CD4-positive, alpha-beta T cell treated with Interleukin-21 for 1 hour (primary cell): ENCODE measurements at places on chromosomes 6 and 20.
A peak's percentile ranks its signal among the peaks of the same experiment; 100 is the strongest.

- DNase-seq = no peak
Observed at GRCh38 chr6:85126485-85127167, 323.3 kb upstream of the NT5E start.

DNA sequence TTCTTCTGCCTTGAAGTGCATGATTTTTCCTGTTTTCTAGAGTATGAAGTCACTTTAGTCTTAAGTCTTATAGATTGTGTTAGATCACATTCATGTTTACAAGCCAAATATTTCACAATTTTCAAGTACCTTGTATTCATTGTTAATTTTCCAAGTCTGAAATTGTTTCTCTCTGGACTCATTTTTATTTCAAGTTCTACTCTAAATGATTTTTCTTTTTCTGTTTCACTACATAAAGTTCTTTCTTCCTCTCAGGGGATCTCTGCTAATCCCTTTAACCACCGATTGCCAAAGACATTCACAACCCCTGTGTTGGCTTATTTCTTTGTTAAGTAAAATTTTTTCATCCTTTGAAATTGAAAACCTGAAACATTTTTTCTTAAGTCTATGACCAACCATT lies 805.7 kb downstream of the KIF16B start:
- no peak for DNase-seq

DNA sequence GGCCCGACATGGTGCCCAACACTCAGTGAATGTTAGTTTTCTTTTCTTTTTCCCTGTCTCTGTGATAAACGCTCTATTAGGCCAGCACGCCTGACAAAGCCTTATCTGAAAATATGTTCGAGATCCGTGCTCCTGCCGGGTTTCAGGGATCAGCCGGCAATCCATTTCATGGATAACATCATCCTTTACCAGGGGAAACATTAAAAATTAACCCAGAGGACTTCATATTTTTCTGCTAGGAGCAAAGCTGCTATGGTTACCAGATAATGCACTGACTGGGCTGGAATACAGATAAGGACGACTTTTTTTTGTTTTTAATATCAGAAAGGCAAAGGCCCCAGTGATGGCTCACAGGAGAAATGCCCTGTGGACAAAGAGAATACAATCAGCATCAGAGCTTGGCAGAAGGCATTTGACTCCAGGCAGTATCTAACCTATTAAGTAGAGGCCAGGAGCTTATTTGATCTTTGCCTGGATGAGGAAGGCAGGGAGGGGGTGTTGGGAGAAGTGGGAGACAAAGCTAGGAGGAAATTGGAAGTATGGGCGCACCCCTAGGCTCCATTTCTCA lies 482.0 kb upstream of the CHD6 start:
- no peak for DNase-seq

- DNase-seq = no peak
Observed at GRCh38 chr6:146355521-146356100, 188.0 kb upstream of the RAB32 start.

GRCh38 chr20:62697468-62697912 lies 11.1 kb upstream of the NTSR1 start:
- no peak for DNase-seq

- no peak for DNase-seq
Observed at GRCh38 chr20:47816487-47817451, 31.5 kb upstream of the SULF2 start.

GRCh38 chr6:36967301-36967700 lies 12.8 kb downstream of the PI16 start:
- no peak for DNase-seq

- peak; percentile 3 for DNase-seq
Observed at GRCh38 chr6:128478230-128479047, 42.0 kb downstream of the PTPRK start.

DNA sequence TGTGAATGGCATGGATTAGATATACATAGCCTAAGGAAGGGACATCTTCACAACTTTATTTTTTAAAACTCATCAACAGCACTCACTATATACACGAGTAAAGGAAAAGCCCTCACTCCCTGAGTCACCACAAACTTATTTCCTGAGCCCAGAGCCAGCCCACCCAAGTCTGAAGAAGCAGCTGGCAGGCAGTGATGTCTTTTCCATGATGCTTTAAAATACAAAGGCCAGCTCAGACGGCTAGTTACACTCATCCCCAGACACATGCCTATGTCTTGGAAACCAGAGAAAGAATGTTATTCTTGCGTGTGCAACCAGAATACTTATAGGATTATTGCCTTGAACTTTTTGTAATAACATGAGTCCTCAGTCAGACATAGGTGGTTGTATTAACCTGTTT lies 114.4 kb downstream of the ADGRG6 start:
- no peak for DNase-seq

GRCh38 chr20:46831633-46832011 lies 63.0 kb upstream of the EYA2 start:
- DNase-seq = no peak

DNA sequence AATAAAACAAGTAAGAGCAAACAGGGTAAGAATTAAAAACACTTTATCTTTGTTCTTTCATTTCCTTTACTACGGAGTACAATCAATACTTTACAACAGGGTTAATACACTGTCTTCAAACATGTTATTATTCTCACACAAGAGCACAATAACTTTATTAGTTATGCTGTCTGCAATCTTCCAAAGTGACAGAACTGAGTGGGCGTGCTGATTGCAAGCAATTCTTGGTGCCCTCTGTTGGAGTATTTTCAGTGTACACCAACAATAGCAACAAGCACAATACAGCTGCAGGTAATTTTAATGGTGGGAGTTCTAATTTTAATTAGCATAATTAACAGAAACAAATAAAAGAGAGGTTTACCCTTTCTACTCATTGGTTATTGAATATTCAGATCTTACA lies 33.9 kb upstream of the PTPRK start:
- DNase-seq = no peak

DNA sequence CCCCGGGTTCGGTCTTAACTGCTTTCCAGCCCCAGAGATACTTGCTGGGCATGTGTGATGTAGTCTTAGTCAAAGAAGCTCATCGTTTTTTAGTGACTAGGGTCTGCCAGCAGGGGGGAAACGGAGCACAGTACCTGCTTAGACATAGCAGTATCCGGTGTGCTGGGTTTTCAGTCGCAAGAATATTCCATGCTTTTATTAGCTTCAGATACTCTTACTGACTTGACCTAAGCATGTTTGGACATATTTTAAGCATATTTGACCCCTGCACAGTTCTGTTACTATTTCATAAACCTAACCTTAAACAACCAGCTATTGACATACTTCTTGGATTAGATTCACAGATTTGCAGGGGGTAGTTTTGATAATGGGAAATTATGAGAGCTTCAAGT lies 3.0 kb downstream of the E2F3 start:
- DNase-seq = peak; percentile 77

GRCh38 chr6:142945446-142946180 lies 637 bp upstream of the HIVEP2 start:
- peak; percentile 79 for DNase-seq

DNA sequence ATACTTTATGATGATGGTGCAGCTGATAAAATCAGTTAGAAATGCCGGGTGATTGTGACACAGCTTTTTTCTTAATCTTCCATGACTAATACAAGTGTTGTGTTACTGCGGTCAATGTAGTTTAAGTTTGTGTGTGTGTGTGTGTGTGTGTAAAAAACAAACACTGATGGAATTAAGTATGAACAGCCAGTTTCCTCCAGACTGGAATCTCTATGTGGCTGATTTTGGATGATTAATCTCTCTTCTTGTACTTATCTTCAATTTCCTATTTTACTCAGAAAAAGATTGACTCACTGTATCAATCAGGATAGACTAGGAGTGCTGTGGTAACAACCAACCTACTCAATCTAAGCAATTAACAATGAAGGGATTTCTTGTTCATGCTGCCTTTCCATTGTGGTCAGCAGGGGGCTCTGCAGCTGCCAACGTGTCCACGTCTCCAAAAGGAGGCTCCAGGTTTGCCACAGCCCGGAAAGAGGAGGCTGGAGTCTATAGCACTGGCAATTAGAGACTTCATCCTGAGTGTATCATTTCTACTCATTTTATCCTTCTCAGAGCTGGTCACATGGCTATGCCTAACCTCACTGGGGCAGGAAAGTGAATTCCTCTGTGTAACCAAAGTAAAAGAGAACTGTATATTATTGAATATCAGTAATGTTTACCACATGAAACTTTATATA lies 107.7 kb downstream of the CD109 start:
- DNase-seq = no peak

DNA sequence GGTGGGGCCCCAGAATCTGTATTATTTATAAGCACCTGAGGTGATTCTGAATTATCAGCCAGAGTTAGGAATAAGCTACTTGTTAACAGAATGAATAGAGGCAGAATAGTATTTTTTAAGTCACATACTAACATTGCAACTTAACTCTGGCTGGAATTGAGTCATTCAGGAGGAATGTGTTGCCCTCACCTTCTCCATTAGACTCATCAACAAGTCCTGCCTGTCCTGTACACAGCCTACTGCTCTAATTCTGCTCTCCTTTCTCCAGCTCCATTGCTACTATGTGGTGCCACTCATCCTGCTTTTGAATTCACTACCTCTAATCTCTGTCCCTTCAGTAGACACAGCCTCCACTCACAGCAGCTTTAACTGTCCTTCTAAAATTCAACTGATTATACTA lies 669.4 kb downstream of the DHX35 start:
- DNase-seq = no peak

- no peak for DNase-seq
Observed at GRCh38 chr20:17822039-17822438, 122.3 kb downstream of the BANF2 start.

DNA sequence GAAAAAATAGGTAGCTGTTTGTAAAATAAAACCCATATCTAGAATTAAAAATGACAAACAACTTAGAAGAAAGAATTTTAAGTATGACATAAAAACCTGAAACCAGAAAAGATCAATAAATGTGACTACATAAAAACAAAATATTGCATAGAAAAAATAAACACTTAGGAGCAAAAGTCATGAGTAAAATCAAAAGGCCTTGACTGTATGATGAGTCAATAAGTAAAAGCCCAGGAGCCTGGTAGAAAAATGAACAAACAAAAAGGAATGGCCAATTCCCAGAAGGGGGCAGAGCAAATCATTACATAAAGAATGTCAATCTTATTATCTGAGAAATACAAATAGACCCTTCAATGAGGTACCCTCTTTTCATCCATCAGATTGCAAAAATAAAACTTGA lies 20.7 kb upstream of the ENPP1 start:
- no peak for DNase-seq

- peak; percentile 83 for DNase-seq
Observed at GRCh38 chr20:59163631-59164530, at the start of gene ZNF831. TSS of gene ZNF831 (plus strand) at chr20:59163821. CDS start at chr20:59191020, 27,199 bp downstream.

GRCh38 chr20:10961651-10962288 lies 288.0 kb upstream of the JAG1 start:
- DNase-seq = no peak

GRCh38 chr6:1027109-1027794 lies 284.6 kb upstream of the FOXQ1 start:
- DNase-seq = no peak

DNA sequence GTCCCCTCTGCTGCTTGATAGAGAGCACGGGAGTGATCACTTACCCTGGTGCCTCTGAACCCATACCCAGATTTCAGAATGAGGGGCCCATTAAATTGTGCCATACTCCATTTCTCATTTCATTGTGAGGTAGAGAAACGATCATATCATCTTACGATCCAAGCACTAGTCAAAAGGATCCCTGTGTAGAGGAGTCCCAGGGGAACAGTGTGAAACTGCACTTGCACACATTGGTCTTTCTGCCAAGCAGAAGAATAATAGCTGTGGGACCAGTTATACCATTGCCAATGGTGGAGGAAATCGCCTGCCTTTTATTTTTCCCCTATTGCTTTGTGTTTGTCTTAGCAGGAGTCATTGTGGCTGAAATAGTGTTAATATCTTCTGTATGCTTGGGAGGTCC lies 161.9 kb downstream of the FARS2 start:
- DNase-seq = no peak

GRCh38 chr6:130407032-130407431 lies 41.2 kb downstream of the TMEM200A start:
- no peak for DNase-seq
